NCI-H1092 treated with DMSO at 0.1 percent for 48 hours (cell line): ENCODE measurements at places on chromosomes 12 and 14.
A peak's percentile ranks its signal among the peaks of the same experiment; 100 is the strongest.

GRCh38 chr14:82766996-82767395 is 1233.3 kb upstream of the SEL1L start:
- DNase-seq: no peak

DNA sequence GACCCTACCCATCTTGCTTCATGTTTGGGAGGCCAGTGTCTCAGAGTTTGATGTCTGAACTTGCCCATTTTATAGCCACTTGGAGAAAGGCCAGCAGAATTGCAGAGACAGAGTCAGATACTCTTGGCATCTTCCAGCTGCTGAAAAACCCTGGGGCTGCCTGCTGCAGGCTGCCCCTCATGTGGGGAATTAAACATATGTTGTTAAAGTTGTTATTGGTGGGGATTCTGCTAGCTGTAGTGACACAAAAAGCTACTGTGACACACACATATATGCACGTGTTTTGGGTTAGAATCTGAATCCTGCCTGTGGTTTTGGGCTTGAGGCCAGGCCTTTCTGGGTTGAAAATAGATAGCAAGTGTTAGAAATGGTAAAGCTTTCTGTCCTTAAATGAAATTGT is 1288.4 kb downstream of the AACS start:
- no peak for DNase-seq

- DNase-seq: no peak
These were observed 6.6 kb downstream of the TAPBPL start for GRCh38 chr12:6458281-6459003.

DNA sequence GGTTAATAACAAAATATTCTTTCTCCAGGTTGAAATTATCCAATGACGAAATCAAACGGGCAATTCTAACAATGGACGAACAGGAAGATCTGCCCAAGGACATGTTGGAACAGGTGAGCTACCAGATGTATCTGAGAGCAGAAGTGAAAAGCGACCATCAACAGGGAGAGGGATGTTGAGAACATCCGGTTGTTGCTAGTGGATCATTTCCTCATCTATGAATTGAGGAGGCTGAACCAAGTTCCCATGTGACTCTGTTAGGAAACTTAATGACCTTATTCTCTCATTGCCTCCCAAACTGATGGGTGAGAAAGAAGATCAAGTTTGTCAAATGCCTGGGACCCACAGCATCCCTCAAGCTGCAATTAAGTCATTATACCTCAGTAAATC is 117.7 kb downstream of the GPR135 start:
- DNase-seq: no peak

- peak; percentile 87 for DNase-seq
These were observed 11.0 kb upstream of the IRF2BPL start for GRCh38 chr14:77039285-77040058.

GRCh38 chr12:99374023-99374422 is 273.5 kb upstream of the GARIN6 start:
- no peak for DNase-seq

DNA sequence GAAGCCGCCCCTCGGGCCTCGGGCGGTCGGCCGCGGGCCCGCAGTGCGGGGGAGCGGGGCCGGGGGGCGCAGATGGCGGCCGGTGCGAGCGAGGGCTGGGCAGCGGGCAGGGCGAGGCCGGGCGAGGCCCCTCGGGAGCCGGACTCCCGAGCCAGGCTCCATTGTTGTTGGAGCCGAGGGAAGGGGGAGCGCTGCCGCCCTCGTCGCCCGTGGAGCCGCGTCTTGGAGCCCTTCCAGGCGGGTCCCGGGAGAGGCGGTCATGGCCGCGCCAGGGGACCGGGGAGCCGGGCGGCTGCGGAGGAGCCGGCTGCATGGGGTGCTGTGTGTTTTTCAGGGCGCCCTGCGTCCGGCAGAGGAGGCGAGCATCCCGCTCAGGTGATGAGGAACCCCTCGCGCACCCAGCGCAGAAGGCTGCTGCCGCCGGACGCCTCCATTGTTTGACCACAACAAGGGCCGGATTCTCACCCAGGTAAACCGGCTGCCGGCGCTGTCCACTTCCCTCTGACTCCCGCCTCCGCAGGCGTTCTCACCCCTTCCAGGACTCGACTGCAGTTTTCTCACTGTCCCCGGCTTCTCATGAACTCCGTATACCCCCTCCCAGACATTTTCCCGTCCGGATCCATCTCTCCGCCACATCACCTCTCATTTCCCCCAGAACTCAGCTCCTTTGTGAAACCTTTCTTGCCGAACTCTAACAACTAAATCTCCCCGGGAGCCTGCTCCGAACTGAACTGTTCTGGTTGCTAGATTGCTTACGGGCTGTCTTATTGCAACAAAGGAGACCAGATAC is 732 bp downstream of the ZNF664 start:
- no peak for DNase-seq

GRCh38 chr12:72276181-72276805 is 4.1 kb downstream of the TRHDE start:
- no peak for DNase-seq

- no peak for DNase-seq
These were observed 25.3 kb downstream of the CMKLR1 start for GRCh38 chr12:108313606-108314351.

- DNase-seq: no peak
These were observed 3.6 kb downstream of the SMARCD1 start for GRCh38 chr12:50088577-50089335.

- DNase-seq: peak; percentile 91
These were observed at the start of gene ARID2 for GRCh38 chr12:45729233-45730083. ARID2 (plus strand) TSS chr12:45729706; CDS start chr12:45729837, 131 bp downstream.

DNA sequence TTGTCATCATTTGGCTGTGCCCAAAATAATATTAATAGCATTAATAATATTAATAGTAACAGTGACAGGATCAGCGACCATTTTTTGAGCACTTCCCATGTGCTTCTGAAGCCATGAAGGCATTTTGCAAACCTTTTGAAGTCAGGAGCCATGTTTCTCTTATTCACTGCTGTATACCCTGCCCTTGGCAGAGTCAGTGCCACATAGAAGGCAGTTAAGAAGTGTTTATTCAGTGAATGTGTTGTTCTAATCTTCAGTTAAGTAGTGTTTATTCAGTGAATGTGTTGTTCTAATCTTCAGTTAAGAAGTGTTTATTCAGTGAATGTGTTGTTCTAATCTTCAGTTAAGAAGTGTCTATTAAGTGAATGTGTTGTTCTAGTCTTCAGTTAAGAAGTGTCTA is 319.7 kb upstream of the NAV3 start:
- DNase-seq: no peak

DNA sequence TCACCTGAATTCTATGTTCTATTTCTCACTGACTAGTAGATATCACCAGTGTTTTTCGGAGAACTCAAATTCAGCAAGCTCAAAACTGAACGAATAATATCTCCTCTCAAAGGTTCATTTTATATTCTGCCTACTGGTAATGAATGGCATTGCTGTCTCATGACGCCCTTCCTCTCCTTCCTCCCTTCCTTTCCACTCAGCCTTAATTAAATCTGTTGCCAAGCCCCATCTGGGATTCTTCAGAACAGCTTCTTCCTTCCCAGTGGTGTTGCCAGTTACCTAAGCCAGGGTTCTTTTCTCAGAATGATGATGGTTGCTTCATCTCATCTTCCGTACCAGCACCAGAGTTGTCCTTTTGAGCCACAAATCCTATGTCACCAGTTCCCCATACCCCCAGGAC is 143.2 kb downstream of the SYNE2 start:
- no peak for DNase-seq

GRCh38 chr14:22613106-22613695 is 15.1 kb downstream of the ABHD4 start:
- no peak for DNase-seq

DNA sequence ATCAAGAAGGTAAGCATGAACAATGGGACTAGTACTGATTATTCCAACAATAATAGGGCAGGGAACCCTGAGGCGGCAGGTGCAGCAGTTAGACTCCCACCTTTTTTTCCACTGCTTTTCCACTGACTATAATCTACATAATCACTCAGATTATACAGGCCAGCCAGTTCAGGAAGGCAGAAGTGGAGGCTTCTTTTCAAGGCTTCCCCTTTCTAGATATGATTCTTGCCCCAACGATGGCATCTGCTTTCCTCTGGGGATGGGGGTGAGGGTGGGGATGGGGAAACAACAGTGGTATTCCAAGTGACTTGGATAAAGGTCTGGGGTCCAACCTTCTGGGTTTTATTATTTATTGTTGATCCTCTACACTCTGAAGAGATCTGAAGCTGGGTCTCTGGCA is 331 bp downstream of the NCKAP1L start:
- no peak for DNase-seq

- DNase-seq: no peak
These were observed 18.9 kb downstream of the SDS start for GRCh38 chr12:113384778-113385177.

GRCh38 chr12:17666641-17667324 is 423.2 kb downstream of the RERGL start:
- DNase-seq: no peak

GRCh38 chr14:104865631-104866441 is 768 bp downstream of the CEP170B start:
- DNase-seq: no peak

DNA sequence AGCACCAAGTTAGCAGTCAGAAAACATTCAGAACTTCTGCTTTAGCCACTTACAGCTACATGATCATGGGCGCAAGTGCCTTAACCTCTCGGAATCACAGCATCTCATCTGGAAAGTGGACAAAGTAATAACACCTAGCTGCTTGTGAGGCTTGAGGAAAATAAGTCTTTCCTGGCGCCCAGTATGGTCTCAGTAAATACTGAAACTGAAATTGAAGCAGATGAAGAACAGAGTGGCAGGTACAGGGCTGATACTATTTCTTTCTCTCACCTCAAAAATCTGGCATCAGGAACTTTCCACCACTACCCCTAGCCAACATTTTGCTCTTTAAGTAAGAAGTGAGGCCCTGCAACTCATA is 129.7 kb upstream of the FUT8 start:
- no peak for DNase-seq

DNA sequence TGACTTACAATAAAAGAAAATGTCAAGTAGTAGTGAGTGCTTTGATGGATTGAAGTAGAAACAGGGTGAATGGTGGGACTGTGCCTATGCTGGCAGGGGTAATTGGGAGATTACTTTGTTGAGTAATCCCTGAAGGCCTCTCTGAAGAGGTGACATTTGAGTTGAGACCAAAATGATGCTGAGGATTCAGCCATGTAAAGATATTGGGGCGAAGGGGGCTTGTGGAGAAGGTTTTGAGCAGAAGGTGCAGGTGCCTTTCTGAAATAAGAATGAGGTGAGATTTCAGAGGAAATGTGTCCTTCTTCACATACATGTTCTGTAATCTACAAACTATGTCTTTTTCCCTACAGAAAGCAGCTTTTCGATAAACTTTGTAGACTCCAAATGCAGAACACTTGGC is 8.0 kb downstream of the GNG2 start:
- DNase-seq: no peak

GRCh38 chr12:40181490-40181889 is 43.3 kb upstream of the LRRK2 start:
- no peak for DNase-seq

- no peak for DNase-seq
These were observed 279.1 kb downstream of the BTG1 start for GRCh38 chr12:91866566-91866965.

GRCh38 chr14:94646481-94646880 is 34.3 kb downstream of the SERPINA3 start:
- no peak for DNase-seq

- peak; percentile 49 for DNase-seq
These were observed 23.7 kb upstream of the DHRS4 start for GRCh38 chr14:23929822-23930294.

- DNase-seq: peak; percentile 13
These were observed 168.6 kb downstream of the ALX1 start for GRCh38 chr12:85448548-85449139.

DNA sequence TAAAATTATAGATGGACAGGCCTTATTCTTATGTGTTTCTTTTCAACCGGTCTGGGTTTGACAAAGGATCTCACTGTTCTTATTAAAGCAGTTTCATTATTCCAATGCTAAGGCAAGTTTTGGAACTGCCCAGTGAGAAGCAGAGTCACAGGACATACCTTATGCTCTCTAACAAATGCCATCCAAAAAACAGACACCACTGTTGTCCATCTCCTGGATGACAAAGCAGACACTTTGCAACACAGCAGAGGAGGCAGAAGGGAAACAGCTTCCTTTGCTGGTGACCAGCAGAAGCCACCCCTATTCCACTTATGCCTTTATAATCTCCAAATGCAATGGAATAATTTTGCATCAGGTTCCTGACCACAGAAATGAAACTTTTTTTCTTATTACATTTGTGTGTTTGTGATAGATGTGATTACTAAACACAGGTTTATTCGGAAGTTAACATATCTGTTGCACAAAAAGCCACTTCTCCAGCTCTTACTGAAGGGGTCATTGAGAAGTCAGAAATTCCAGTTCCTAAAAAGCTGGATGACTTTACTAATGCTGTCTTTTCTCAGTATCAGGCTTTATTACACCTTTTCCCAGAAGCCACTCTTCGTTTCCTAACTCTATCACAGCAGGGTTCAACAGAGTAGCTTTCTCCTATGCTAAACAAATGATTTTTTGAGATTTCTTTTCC is 115.6 kb downstream of the BTG1 start:
- no peak for DNase-seq
